ENCODE measurements at places on chromosomes 4 and X.

- no peak for DNase-seq
Measured at GRCh38 chr4:181647396-181648147, 595.6 kb upstream of the TENM3 start.

- DNase-seq, result no peak
Measured at GRCh38 chr4:23016981-23017380, 324.2 kb downstream of the GBA3 start.

GRCh38 chr4:110160618-110161017, 37.8 kb downstream of the ELOVL6 start:
- no peak for DNase-seq

DNA sequence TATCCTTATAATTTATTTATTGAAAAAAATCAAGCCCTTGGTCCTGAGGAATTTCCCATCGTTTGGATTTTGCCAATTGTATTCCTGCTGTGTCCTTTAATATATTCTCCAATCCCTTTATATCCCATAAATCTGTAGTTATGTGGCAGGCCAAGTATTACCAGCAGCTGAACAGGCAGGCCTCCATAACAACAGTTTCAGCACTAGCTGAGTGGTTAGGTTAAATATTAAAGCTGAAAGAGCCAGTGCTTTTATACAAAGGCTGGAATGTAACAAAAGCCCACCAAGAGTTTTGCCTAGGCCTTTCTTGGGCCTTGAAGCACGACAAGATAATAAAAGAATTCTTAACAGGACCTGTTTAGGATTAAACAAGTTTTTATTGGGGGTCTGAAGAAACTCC, 366.6 kb upstream of the GALNT7 start:
- DNase-seq, result no peak

DNA sequence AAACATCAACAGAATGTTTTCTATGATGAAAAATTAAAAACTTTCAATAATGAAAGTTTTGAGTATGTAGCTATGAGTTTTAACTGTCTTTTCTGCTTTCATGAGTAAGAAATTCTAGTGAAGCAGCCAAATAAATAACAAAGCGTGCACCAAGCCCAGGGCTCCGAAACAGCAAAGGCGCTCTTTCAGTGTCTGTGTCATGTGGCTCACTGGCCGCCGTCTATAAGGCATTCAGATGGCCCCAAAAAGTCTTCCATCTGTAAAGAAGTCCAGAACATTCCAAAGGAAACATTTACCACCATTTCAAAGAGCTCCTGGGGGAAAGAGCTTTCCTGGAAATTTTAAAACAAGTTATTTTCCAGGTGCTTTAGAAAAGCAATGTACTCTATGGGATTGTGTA, 139.9 kb downstream of the AFAP1 start:
- no peak for DNase-seq

- no peak for DNase-seq
Measured at GRCh38 chr4:40731792-40732245, 17.9 kb upstream of the NSUN7 start.

- DNase-seq, result no peak
Measured at GRCh38 chr4:147547314-147548056, 66.6 kb downstream of the EDNRA start.

GRCh38 chrX:13293700-13294099, 26.2 kb downstream of the ATXN3L start:
- no peak for DNase-seq

DNA sequence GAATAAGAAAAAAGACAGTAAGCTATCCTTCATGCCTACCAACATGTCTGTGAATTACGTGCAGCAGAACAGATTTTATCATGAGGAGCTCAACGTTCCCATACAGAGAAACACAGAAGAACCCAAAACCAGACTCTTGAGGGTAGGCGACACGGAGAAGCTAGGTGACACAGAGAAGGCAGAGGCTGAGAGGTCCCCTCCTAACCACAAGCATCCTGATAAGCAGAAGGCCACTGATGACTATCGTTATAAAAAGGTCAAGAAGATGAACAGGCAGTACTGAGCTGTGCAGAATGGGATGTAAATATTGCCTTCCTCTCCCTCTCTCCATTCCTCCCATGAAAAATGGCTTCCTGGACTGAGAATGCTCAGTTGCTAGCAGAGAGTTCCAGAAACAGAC, 350.2 kb upstream of the BOD1L1 start:
- DNase-seq, result no peak

DNA sequence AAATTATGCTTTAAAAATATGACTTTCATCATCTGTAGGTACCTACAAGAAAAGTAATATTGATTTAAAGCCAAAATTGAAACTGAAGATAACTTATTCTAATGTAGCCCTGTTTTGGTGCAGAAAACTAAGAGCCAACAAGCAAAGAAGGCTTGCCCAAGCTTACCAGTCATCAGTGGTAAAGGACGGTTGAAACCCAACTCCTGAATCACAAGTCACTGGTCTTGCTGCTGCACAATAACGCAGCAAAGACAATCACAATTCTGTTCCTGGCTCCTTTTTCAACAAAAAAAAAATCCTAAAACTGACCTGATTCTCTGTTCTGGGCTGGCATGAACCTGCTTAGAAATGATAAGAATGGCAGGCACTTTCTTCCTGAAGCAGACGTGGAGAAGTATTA, 34.5 kb downstream of the WDFY3 start:
- DNase-seq, result no peak

GRCh38 chr4:153969542-153969941, 180.7 kb upstream of the SFRP2 start:
- no peak for DNase-seq

GRCh38 chr4:11438647-11439046, 10.0 kb upstream of the HS3ST1 start:
- no peak for DNase-seq

- no peak for DNase-seq
Measured at GRCh38 chr4:78298618-78299017, 241.5 kb downstream of the FRAS1 start.

- DNase-seq, result no peak
Measured at GRCh38 chr4:80101792-80102116, 28.7 kb upstream of the ANTXR2 start.

DNA sequence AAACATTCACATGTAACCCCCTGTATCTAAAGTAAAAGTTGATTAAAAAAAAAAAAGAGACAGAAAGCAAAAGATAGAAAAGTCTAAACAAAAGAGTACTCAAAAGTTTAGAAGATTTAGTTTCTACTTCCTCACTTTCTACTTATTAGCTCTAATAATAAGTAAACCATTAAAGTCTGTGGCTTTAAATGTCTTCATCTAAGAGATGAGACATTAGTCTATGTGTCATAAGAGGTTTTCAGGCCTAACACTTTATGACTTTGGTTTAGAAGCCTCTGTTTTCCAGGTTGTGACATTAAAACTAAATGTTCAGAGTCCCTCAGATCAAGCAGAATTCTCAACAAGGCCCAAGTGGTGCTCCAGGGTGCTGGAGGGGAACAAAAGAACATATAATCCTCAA, 42.2 kb upstream of the GUCY1A1 start:
- no peak for DNase-seq

GRCh38 chr4:88219099-88219498, 60.7 kb upstream of the ABCG2 start:
- DNase-seq, result no peak

- no peak for DNase-seq
Measured at GRCh38 chr4:55618546-55619143, 17.5 kb downstream of the NMU start.

GRCh38 chr4:16225167-16225862, 956 bp downstream of the TAPT1 start:
- DNase-seq, result no peak

GRCh38 chrX:374596-374995, 12.1 kb downstream of the PPP2R3B start:
- DNase-seq, result no peak

GRCh38 chr4:75658876-75659275, 14.3 kb downstream of the G3BP2 start:
- no peak for DNase-seq

DNA sequence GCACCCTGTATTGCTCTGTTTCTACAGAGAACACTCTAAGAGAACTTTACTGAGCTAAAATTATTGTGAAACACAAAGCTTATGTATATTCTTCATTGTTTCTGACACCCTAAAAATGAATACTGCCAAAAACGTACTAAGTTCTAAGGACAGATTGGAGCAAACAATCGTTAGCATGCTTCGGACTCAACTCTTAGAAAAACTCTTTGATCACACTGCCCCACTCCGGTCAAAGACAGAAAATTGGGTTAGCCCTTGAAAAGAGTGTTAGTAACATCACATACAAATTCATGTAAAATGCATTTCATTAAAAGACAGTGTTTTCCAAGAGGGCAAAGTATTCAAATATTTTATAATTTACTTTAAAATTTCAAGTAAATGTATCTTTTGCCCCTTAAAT, 177.4 kb downstream of the DCHS2 start:
- DNase-seq, result no peak
